ENCODE measurements at places on chromosomes 16 and 17. TPM values are rescaled to one million over a fixed set of nuclear protein-coding genes. Genes with fewer than 3 reads are reported as not detected.

- no peak overlapping the region for H3K27ac ChIP-seq
- peaks cover 6% of the 10 kb centered on the region for H3K4me1 ChIP-seq
- no peaks in the 10 kb centered on the region for H3K36me3 ChIP-seq
- no peaks in the 10 kb centered on the region for H3K27me3 ChIP-seq
Observed at GRCh38 chr16:17360693-17361122, 110.1 kb downstream of the XYLT1 start.

- no peak overlapping the region for H3K27ac ChIP-seq
- no peaks in the 10 kb centered on the region for H3K27me3 ChIP-seq
- no peak for DNase-seq
- H3K4me3 ChIP-seq: no peak overlapping the region
- H3K4me1 ChIP-seq: no peaks in the 10 kb centered on the region
Observed at GRCh38 chr17:17363638-17364337, 60.6 kb downstream of the NT5M start.

- H3K27ac ChIP-seq: no peak overlapping the region
- H3K27me3 ChIP-seq: no peaks in the 10 kb centered on the region
- no peaks in the 10 kb centered on the region for H3K36me3 ChIP-seq
- peak; percentile 16 for DNase-seq
- H3K4me3 ChIP-seq: no peak overlapping the region
Observed at GRCh38 chr17:64016231-64016784, 4.1 kb downstream of the ICAM2 start.

GRCh38 chr17:5282642-5283217 is 646 bp downstream of the RABEP1 start:
- H3K36me3 ChIP-seq: no peaks in the 10 kb centered on the region
- H3K27ac ChIP-seq: no peak overlapping the region
- peaks cover 6% of the 10 kb centered on the region for H3K4me1 ChIP-seq

DNA sequence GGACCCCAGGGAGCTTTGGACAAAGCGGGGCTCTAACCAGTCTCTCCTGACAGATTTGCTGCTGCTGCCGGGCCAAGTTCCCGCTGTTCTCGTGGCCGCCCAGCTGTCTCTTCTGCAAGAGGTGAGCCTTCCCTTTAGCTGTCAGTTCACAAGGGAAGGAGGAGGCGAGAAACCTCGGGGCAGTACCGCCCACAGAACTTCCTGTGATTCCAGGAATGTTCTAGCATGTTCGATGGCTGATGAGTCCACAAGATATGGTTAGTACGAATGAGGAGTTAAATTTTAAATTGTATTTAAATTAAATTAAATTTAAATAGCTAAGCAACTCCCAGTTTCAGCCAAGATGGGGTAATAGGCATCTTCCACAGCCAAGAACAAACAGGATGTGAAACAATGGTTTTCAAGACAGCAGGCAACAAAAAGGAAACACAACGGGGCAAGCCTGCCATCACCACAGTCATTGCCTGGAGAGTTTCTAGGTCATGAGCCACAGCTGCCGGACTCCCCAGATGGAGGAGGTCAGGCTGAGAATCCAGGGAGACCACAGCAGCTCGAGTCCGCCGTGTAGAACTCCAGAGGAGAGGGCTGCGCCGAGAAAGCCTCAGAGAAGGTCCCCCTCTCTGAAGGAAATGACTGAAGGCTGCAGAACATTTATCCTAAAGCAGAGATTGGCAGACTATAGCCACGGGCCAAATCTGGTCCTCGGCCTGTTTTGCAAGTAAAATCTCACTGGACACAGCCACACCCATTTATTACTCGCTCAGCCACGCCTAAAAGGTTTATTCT is 9.5 kb upstream of the TCF25 start:
- H3K27me3 ChIP-seq: no peaks in the 10 kb centered on the region
- H3K4me3 ChIP-seq: no peak overlapping the region
- H3K4me1 ChIP-seq: peaks cover 8% of the 10 kb centered on the region
- peak overlapping the region; percentile 55 for H3K27ac ChIP-seq
- no peaks in the 10 kb centered on the region for H3K36me3 ChIP-seq
- no peak for DNase-seq

DNA sequence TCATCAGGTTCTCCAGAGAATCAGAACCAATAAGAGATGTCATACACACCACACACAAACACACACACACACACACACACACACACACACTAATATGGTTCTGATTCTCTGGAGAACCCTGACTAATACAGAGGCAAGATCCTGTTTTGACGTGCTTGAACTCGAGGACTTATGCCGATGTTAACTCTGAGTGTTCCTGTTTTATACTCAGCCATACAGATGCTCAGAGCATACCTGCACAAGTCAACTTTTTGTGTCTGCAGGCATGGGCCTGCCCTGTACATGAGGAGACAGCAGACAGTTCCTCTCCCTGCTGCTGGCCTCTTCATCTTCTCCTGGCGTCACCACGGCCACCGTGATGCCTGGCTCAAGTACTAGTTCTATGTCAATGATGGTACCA is 635.9 kb downstream of the WWOX start:
- no peak for DNase-seq
- no peaks in the 10 kb centered on the region for H3K4me1 ChIP-seq
- H3K4me3 ChIP-seq: no peak overlapping the region

- H3K27me3 ChIP-seq: no peaks in the 10 kb centered on the region
- H3K27ac ChIP-seq: no peak overlapping the region
- H3K4me3 ChIP-seq: no peak overlapping the region
- peaks cover 3% of the 10 kb centered on the region for H3K4me1 ChIP-seq
Observed at GRCh38 chr17:72514321-72514861, 393.6 kb downstream of the SOX9 start.

DNA sequence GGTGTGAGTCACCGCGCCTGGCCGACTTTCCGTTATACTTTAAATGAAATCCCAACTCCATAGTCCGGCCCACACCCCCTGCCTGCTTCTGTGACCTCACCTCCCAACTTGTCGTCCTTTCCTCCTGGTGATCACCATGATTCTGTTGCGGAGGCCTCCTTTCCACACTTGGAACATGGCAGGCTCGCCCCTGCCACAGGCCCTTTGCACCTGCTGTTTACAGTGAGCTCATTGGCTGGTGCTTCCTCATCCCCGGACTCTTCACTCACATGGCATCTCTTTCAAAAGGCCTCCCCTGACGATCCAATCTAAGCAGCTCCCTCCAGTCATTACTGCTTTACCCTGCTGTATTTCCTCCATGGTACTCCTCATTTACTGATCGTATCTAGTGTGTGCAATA is 64.6 kb downstream of the RAP1GAP2 start:
- no peaks in the 10 kb centered on the region for H3K27me3 ChIP-seq
- no peaks in the 10 kb centered on the region for H3K36me3 ChIP-seq
- H3K4me1 ChIP-seq: no peaks in the 10 kb centered on the region
- no peak for DNase-seq

DNA sequence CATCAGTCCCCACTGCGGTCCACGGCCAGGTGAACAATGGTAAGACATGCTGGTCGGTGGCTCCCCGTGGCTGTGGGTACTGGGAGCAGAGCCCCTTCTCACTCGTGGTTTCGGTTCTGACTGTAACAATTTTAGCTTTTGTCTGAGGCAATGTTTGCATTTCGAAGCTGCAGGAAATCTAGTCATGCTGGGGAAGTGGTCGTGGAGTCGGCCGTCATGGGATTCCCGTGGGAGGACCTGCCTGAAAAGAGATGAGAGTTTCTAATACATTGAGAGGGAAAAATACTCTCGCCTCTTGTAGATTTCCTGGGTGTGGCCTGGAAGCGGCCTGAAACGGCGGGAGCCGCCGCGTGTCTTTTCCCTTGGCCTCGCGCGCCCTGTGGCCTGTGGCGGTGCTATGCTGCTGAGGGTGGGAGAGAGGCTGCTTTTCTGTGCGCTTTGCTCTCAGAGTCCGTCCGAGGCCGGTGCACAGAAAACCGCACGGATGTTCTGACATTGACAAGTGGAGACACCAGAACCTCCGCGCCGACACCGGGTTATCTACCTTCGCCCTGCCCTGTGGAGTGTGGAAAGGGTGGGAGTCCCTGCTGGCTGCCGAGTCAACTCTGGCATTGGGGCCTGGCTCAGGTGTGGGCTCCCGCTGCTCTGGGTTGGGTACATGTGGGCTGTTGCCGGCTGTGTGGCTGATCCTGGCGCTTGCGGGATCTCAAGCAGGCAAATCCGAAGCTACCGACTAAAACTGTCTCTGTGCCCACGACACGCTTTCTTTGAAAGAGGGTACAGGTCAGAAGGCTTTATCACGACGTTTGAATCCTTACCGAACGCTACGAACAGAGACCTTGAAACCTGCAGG is 60.8 kb downstream of the WDR45B start:
- DNase-seq: no peak
- no peak overlapping the region for H3K27ac ChIP-seq
- no peaks in the 10 kb centered on the region for H3K36me3 ChIP-seq
- H3K27me3 ChIP-seq: no peaks in the 10 kb centered on the region

DNA sequence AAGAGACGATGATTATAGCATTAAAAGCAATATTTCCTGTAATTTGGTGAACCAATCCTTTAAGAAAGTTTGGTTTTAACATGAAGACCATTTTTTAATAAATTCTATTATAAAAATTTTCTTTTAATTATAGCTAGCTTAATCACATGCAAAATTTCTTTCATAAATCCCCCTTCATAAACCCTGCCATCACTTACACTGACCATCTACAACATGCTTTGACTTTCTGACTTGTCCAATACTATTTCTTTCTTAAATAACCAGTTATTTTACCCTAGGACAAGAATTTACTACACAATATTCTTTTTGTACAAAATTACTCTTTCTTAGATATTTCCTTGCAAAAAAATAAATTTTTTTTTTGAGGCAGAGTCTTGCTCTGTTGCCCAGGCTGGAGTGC is 1334.8 kb downstream of the CDH11 start:
- no peak overlapping the region for H3K27ac ChIP-seq
- H3K36me3 ChIP-seq: no peaks in the 10 kb centered on the region
- no peaks in the 10 kb centered on the region for H3K27me3 ChIP-seq
- H3K4me3 ChIP-seq: no peak overlapping the region
- no peak for DNase-seq
- no peaks in the 10 kb centered on the region for H3K4me1 ChIP-seq

DNA sequence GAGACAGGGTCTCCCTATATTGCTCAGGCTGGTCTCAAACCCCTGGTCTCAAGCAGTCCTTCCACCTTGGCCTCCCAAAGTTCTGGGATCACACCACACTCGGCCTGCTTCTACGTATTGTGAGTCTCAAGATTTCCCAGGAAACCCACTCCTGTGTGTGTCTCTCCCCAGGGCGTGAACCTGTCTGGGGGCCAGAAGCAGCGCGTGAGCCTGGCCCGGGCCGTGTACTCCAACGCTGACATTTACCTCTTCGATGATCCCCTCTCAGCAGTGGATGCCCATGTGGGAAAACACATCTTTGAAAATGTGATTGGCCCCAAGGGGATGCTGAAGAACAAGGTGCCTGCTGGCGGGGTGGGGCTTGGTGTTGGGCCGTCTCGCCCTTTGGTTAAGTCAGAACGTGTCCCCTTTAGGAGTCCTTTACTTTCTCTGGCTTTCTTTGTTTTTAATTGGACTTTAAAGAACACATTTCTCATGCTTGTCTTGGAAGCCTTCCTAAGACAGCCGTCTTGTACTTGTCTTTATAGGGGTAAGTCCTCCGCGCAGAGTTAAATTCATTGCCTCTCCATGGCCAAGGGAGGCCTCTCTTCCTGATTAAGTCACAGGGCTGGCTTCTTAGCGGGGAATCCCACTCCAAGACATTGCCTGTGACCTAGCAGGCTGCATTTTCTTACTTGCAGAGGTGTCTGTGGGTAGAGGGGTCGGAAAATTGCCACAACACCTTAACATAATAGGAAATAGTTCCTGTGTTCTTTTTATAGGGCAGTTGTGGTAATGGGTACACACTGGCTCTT is 136.4 kb downstream of the ABCC6 start:
- no peaks in the 10 kb centered on the region for H3K27me3 ChIP-seq
- no peak for DNase-seq
- peaks cover 9% of the 10 kb centered on the region for H3K36me3 ChIP-seq
- H3K27ac ChIP-seq: no peak overlapping the region

CSH2 gene
- not detected for total RNA-seq
